ENCODE measurements at places on chromosomes 11 and 22. TPM values are rescaled to one million over a fixed set of nuclear protein-coding genes. Genes with fewer than 3 reads are reported as not detected.

Gene HTR3B
- 0.34 TPM for polyA plus RNA-seq

Gene ACTN3
- 0.22 TPM for polyA plus RNA-seq

Gene BIK
- polyA plus RNA-seq, result 2.1 TPM

Gene LGR4
- polyA plus RNA-seq, result 53.2 TPM

Gene SEPTIN3
- 5.1 TPM for polyA plus RNA-seq

Gene VSIG2
- 5.0 TPM for polyA plus RNA-seq

Gene SLC5A4
- polyA plus RNA-seq, result 2.6 TPM

Gene OR51B4
- polyA plus RNA-seq, result 0.07 TPM

Gene IFITM5
- 0.10 TPM for polyA plus RNA-seq

Gene MCHR1
- polyA plus RNA-seq, result 0.09 TPM

Gene TRIM6
- 2.6 TPM for polyA plus RNA-seq

Gene SCUBE2
- polyA plus RNA-seq, result 10.7 TPM

Gene NRGN
- 2.1 TPM for polyA plus RNA-seq

Gene ARHGEF12
- polyA plus RNA-seq, result 54.9 TPM

DNA sequence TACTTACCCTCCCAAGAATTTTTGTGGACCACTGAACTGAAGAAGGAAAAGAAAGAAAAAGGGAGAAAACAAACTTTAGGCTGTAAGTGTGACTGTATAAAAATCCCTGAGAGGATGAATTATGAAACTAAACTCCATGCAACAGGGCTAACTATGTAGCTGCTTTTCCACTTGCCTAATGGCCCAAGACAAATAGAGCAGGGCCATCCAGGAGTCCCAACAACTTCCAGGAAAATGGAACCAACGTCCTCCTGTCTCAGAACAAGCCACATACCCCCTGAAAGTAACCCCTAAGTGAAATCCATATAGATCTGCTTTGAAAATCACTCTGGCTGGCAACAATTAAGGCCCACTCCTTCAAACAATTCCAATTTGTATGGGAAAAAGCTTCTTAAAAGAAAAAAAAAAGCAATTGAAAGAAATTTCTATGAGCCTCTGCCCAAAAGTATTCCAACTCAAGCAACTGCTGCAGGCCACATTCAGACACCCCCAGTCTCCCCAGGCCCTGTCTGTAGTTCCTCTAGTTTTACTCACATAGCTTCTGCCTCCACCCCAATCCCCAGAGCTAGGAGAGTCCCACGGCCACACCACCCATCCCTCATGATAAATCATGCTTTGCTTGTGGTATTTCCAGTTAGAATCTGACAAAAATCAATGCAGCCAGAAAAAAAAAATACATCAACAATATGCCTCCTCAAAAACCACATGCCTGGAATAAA, 12.7 kb downstream of the RBFOX2 start:
- H3K27ac ChIP-seq, result no peak overlapping the region
- no peaks in the 10 kb centered on the region for H3K36me3 ChIP-seq
- no peak for DNase-seq

GRCh38 chr22:46598737-46599424, 21.3 kb upstream of the GRAMD4 start:
- H3K27me3 ChIP-seq, result no peaks in the 10 kb centered on the region
- no peak overlapping the region for H3K4me3 ChIP-seq
- peak; percentile 65 for DNase-seq
- peak overlapping the region; percentile 54 for H3K27ac ChIP-seq
- H3K4me1 ChIP-seq, result peaks cover 25% of the 10 kb centered on the region
- H3K36me3 ChIP-seq, result no peaks in the 10 kb centered on the region

DNA sequence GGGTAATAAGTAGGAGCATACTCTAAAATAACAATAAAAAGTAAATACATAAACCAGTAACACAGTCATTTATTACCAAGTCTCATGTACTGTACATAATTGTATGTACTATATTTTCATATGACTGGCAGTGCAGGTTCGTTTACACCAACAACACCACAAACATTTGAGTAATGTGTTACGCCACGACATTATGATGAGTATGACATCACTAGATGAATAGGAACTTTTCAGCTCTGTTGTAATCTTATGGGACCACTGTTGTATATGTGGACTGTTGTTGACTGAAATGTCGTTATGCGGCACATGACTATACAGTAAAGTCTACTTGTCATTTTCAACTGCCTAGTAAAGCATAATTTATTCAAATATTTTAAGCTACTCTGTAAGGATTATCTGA, 18.6 kb downstream of the KIF18A start:
- H3K4me3 ChIP-seq, result no peak overlapping the region
- H3K4me1 ChIP-seq, result no peaks in the 10 kb centered on the region
- no peaks in the 10 kb centered on the region for H3K27me3 ChIP-seq
- no peak overlapping the region for H3K27ac ChIP-seq

GRCh38 chr22:42358643-42359558, 73.3 kb downstream of the NFAM1 start:
- H3K27ac ChIP-seq, result no peak overlapping the region
- no peak overlapping the region for H3K4me3 ChIP-seq

- peaks cover 3% of the 10 kb centered on the region for H3K27me3 ChIP-seq
- H3K36me3 ChIP-seq, result no peaks in the 10 kb centered on the region
- peak; percentile 59 for DNase-seq
- no peaks in the 10 kb centered on the region for H3K4me1 ChIP-seq
- H3K27ac ChIP-seq, result peak overlapping the region; percentile 54
Measured at GRCh38 chr11:22192289-22192641, 620 bp upstream of the ANO5 start.

DNA sequence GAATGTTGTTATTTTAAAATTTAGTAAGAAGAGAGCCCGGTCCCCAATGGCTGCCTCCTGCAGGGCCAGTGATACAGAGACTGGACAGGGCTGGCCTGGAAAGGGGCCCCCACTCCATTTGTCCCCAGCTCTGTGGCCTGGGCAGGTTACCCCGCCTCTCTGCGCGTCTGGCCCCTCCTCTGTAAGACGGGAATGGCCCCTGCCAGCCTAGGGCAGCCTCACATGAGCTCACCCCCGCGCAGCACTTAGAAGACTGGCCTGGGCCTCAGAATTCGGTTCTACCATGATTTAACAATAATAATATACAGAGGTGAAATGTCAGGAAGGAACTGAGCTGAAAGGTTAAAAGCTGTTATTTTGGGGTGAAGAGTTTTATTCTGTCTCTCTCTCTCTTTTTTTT, 1.3 kb downstream of the APOBEC3G start:
- no peak overlapping the region for H3K27ac ChIP-seq
- H3K27me3 ChIP-seq, result no peaks in the 10 kb centered on the region
- no peak for DNase-seq
- H3K4me1 ChIP-seq, result peaks cover 6% of the 10 kb centered on the region
- no peak overlapping the region for H3K4me3 ChIP-seq
- H3K36me3 ChIP-seq, result no peaks in the 10 kb centered on the region

GRCh38 chr11:126132319-126132718, 69.7 kb upstream of the CDON start:
- H3K36me3 ChIP-seq, result no peaks in the 10 kb centered on the region
- peak; percentile 70 for DNase-seq
- H3K27me3 ChIP-seq, result peaks cover 8% of the 10 kb centered on the region
- peaks cover 20% of the 10 kb centered on the region for H3K4me1 ChIP-seq

- H3K4me1 ChIP-seq, result no peaks in the 10 kb centered on the region
- no peak overlapping the region for H3K27ac ChIP-seq
- H3K36me3 ChIP-seq, result peaks cover 29% of the 10 kb centered on the region
- no peak overlapping the region for H3K4me3 ChIP-seq
- no peaks in the 10 kb centered on the region for H3K27me3 ChIP-seq
Measured at GRCh38 chr22:29503811-29504372, 23.9 kb downstream of the NEFH start.

DNA sequence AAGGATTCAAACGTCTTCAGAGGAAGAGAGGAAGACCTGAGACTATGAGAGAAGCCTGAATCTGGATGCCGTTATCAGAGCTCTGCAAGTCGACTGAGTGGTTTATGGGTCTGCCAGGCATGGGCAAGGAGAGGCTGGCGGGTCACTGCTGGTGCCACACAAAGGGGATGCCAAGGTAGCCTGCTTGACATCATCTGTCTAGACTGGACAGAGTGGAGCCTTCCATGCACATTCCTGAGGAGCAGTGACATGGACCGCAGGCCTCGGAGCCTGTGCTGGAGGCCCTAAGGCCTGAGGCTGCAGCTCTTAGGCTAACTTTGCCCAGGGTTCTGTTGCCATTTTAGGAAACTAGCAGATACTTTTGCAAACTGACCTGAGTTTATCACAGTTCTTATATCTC, 127.4 kb downstream of the WT1 start:
- H3K36me3 ChIP-seq, result no peaks in the 10 kb centered on the region
- no peak for DNase-seq
- no peak overlapping the region for H3K27ac ChIP-seq

GRCh38 chr22:44871782-44872181, 119.4 kb downstream of the ARHGAP8 start:
- no peaks in the 10 kb centered on the region for H3K27me3 ChIP-seq
- no peaks in the 10 kb centered on the region for H3K4me1 ChIP-seq
- no peak for DNase-seq
- H3K4me3 ChIP-seq, result no peak overlapping the region
- H3K27ac ChIP-seq, result no peak overlapping the region
- no peaks in the 10 kb centered on the region for H3K36me3 ChIP-seq

GRCh38 chr11:35484435-35484834, 41.0 kb downstream of the PAMR1 start:
- H3K27ac ChIP-seq, result no peak overlapping the region
- peaks cover 2% of the 10 kb centered on the region for H3K27me3 ChIP-seq
- DNase-seq, result no peak
- H3K4me1 ChIP-seq, result no peaks in the 10 kb centered on the region

GRCh38 chr22:44272401-44272771, 40.4 kb downstream of the SHISAL1 start:
- no peak overlapping the region for H3K27ac ChIP-seq

DNA sequence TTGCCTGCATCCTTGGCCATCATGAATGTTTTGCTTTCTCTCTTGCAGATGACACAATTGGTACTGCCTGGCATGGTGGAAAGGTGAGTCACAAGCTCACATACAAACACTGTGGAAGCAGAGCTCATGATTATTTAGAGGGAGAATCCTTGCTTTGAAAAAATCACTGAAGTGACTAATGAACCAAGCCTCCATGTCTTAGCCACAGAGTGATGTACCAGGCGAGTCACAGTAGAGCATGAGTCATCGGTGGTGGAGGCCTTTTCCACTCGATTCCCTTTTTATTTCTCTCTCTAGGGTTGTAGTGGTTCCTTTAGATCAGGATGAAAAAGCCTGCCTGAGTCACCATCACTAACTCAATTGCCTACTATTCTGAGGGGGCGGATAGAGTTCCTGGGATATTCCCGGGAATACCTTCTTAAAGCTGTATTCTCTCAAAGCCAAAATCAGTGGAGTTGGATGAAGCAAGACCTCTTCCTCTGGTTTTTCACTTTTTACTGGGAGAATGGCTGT, 49.6 kb upstream of the ALKBH3 start:
- no peak overlapping the region for H3K4me3 ChIP-seq
- H3K4me1 ChIP-seq, result no peaks in the 10 kb centered on the region
- no peak overlapping the region for H3K27ac ChIP-seq
- no peaks in the 10 kb centered on the region for H3K36me3 ChIP-seq
- H3K27me3 ChIP-seq, result no peaks in the 10 kb centered on the region
- no peak for DNase-seq

DNA sequence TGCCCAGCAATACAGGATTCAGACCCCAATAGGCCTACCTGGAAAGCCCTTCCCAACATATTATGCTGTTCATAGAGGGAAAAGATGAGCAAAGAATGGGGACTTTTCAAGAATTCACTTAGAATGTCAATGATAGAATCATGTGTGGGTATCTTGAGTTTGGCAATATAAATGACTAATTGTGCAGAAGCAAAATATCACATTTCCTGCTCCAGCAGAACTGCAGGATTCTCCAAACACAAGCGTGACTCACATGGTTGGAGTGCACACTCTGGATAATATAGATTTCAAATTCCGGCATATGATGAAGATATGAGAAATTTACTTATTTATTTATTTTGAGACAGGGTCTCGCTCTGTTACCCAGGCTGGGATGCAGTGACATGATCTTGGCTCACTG, 12.5 kb upstream of the APOL5 start:
- DNase-seq, result no peak
- no peaks in the 10 kb centered on the region for H3K36me3 ChIP-seq

DNA sequence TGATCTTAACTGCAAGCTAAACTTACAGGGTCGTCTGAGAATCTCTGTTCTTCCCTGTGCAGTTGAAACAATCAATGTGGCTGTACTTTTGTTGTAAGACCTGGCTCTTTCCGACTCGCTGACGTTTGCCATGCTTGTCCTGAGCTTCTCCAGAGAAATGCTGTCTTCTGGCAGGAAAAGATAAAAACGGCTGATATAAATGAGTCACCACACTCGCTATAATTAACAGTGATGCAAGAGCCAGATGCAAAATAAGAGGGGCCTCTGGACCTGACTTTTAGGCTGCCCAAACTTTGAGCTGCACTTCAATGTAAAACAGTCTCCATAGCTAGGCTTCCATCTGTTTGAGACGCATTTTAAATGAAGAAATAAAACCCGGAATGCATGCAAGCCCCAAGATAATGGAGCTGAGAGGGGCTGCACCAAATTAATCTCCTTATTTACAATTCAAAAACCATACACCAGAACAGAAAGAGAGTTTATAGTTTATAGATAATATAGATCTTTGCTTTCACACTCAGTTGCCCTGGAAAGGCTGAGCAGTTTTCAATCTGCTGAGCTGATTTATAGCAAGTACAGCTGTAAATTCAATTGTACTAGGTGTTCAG, 48.5 kb downstream of the WT1 start:
- H3K4me1 ChIP-seq, result no peaks in the 10 kb centered on the region
- no peak for DNase-seq
- no peak overlapping the region for H3K4me3 ChIP-seq

- H3K4me1 ChIP-seq, result no peaks in the 10 kb centered on the region
- DNase-seq, result no peak
- H3K27ac ChIP-seq, result no peak overlapping the region
- no peaks in the 10 kb centered on the region for H3K27me3 ChIP-seq
- H3K4me3 ChIP-seq, result no peak overlapping the region
Measured at GRCh38 chr11:64753019-64753379, 6.8 kb downstream of the PYGM start.

GRCh38 chr11:119729951-119730613, 1.1 kb upstream of the NECTIN1 start:
- no peaks in the 10 kb centered on the region for H3K36me3 ChIP-seq
- peak overlapping the region; percentile 68 for H3K4me3 ChIP-seq
- peaks cover 32% of the 10 kb centered on the region for H3K4me1 ChIP-seq
- peaks cover 7% of the 10 kb centered on the region for H3K27me3 ChIP-seq
- peak; percentile 56 for DNase-seq
- H3K27ac ChIP-seq, result peak overlapping the region; percentile 32

DNA sequence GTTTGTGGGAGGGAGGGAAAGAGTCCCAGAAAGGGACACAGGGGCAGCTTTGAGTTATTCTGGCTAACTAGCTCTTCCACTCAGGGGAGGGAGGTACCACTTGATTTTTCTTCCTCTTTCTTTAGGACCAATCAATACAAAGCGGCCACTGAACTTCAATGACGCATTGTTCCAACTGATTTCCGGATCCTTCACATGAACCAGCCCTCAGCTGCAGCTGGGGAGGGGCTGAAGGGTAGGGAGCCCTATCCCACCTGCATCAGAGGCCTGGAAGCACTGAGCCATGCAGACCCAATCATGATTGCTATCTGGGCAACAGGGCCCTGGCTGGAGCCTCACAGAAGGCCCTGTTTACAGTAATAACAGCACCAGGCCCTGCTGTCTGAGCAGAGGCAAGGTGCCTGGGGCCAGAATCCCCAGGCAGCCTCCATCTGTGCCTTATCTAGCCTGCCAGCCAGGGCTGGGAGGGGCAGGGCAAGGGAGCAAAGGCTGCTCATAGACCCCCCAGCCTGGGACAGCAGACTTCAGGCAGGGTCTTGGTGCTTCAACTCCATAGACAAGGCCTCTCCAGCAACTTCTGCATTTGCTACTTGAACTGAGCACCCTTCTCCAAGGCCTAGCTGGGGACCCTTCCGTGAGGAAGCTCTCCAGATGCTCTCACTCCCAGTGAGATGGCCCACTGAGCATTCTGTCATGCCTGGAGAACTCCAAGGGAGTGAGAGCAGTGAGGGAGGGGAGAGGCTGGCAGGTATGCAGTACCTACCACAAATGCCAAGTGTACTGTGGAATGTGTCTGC, 22.5 kb downstream of the CLPB start:
- no peaks in the 10 kb centered on the region for H3K27me3 ChIP-seq
- H3K4me1 ChIP-seq, result peaks cover 10% of the 10 kb centered on the region
- no peak overlapping the region for H3K4me3 ChIP-seq
- peak; percentile 64 for DNase-seq

All from large intestine (tissue), 12 donors.